SK-N-DZ (cell line): ENCODE measurements at places on chromosomes 5 and 9.

- DNase-seq, result no peak
These were observed 85.8 kb downstream of the AOPEP start for GRCh38 chr9:94812343-94812742.

- DNase-seq, result no peak
These were observed 502.8 kb downstream of the LRRC70 start for GRCh38 chr5:63081402-63081801.

- no peak for DNase-seq
These were observed 30.1 kb downstream of the SLIT3 start for GRCh38 chr5:169270827-169271226.

DNA sequence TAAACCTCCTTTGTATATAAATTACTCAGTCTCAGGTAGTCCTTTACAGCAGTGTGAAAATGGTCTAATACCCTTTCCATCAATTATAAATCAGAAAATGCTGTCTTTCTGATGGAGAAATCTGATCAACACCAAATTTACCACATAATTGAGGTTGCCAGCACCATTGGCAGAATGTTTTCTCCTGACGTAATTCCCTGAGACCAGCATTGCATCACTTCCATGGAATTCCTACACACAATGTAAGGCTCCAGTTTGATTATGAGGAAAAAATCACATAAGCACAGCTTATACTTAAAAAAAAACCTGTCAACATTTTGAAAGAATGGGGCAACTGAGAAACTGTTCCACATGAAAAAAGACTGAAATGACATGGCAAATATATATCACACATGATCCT is 618.7 kb upstream of the CDH6 start:
- DNase-seq, result no peak
